Ascending aorta (tissue), 2 donors: ENCODE measurements at places on chromosomes 6 and 20.

DNA sequence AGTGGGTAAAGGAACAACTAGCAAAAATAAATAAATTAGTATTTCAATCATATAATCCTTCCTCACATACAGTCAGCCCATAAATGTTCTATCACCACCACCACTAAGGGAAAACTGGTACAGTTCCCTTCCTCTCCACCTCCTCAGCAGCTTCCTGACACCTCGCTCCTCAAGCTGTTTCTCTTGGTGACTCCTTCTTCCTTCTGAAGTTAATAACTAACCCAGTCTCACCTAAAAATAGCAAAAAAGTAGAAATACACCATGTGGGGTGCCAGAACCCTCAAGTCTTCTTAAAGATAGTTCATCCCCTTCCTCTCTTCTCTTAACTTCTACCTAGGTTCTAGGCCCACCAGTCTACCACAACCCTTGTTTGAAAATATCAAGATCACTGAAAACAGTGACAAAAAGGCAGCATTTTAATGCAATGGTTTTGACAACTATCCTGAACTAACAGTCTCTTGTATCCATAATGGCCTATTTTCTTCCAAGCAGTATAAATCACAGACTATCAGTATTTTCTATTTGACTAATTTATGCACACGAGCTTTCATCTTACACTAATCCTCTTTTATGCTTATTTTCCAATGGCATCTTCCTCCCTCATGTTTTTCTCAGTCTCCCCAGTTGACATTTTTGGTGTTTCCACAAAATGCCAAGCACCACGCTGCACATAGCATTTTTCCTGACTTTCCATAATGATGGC lies 85.5 kb downstream of the KHDC1L start:
- DNase-seq: no peak

DNA sequence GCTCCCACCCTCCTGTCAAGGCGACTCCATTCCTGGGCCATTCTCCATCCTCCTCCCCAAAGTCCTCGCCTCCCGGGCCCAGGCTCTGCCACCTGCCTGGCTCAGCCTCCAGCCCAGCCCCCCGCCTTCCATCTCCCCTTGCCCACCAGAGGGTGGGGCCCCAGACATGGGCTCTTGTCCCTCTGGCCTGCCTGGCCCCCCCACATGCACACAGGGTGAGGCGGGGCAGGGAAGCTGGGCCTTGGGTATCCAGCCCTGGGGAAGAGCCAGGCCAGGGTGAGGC lies 95.2 kb downstream of the YTHDF1 start:
- no peak for DNase-seq

GRCh38 chr6:41155132-41155805 lies 1.1 kb upstream of the TREML1 start:
- DNase-seq: no peak

- no peak for DNase-seq
Observed at GRCh38 chr20:12591949-12592470, 416.8 kb upstream of the SPTLC3 start.

GRCh38 chr6:132219901-132220300 lies 181.4 kb downstream of the MOXD1 start:
- DNase-seq: no peak

GRCh38 chr6:87944541-87944954 lies 103.1 kb upstream of the SPACA1 start:
- DNase-seq: peak; percentile 88

DNA sequence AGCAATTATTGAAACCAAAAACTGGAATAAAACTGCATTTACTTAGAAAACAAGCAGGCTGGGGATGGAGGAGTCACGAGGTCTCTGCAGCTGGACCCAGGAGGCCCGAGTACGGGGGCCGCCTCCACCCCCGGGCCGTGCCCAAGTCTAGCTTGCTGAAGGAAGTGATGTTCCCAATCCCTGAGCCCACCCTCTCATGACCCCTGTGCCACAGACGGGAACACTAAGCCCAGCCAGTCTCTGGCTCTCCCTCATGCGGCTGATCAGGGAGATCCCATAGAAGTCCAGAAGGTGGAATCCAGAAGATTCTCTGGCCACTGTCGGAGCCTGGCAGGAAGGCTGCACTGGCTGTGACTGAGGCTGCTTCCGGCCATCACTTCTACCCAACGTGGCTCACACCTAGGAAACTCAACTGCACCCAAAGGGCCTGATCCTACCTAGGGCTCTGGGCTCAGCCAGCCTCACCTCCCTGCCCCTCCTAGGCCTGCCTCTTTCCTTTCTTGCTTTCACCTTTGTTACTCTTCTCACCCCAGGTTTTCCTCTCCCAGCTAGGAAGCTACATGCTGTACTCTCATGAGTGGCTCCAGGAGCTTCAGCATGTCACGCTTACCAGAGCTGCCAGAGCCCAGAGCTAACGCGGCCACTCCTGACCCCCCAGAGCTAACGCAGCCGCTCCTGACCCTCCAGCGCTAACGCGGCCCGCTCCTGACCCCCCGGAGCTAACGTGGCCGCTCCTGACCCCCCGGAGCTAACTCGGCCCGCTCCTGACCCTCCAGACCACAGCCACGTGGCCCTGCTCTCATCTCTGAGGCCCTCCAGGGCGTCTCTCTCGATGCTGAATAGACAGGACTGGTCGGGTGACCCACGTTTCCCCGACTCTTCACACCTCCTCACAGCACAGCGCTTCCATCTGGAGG lies 24.7 kb upstream of the HELZ2 start:
- DNase-seq: no peak

GRCh38 chr6:38427492-38428210 lies 212.1 kb downstream of the BTBD9 start:
- DNase-seq: no peak

- no peak for DNase-seq
Observed at GRCh38 chr6:31581434-31582229, 592 bp downstream of the LTB start.

DNA sequence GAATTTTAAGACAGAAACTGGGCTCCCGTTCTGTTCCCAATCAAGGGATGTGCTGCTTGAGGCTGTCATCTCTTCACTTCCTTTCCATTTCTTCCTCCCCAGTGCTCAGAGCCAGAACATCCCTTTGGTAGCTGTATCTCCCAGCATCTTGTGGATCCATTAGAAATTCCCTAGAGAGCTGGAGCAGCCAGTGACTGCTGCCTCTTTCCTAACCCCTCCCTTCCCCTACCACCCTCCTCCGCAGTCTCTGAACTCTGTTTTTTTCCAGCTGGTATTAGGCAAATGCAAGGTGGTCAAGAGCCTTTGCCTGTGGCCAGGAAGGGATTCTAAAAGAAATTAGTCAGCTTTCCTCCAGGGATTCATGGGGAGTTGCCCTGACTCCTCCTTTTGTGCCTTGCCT lies 208.0 kb downstream of the EYA2 start:
- no peak for DNase-seq

GRCh38 chr20:50027611-50028105 lies 44.9 kb downstream of the SNAI1 start:
- peak; percentile 94 for DNase-seq

DNA sequence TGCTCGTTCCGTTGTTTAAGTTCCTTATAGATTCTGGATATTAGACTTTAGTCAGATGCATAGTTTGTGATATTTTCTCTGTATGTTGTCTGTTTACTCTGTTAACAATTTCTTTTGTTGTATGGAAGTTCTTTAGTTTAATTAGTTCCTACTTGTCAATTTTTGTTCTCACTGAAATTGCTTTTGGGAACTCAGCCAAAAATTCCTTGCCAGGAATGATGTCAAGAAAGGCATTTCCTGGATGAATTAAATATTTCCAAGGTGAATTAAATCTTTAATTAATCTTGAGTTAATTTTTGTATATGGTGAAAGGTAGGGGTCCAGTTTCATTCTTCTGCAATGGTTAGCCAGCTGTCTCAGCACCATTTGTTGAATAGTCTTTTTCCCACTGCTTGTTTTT lies 406.2 kb upstream of the NOX3 start:
- no peak for DNase-seq

- DNase-seq: no peak
Observed at GRCh38 chr6:2623295-2623694, 127.4 kb downstream of the MYLK4 start.

DNA sequence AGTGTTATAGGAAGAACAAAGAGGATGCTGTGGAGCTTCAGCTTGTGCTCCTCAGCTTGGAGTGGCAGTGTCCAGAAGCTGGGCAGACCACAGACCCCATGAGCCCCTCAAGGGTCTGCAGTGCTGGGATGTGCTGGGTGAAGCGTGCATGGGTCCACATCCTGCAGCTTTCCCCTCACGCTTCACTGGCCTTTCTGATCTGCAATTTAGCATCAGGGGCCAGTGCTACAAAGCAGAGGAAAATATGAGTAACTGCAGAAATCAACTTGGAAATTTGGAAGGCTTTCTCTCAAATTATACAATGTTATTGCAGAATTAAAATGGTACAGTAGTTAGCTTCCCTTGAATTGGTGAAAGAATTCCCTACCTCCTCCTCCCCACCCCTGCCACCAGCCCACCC lies 10.1 kb downstream of the SLC17A4 start:
- no peak for DNase-seq

GRCh38 chr6:7669742-7670141 lies 56.2 kb upstream of the BMP6 start:
- DNase-seq: no peak

DNA sequence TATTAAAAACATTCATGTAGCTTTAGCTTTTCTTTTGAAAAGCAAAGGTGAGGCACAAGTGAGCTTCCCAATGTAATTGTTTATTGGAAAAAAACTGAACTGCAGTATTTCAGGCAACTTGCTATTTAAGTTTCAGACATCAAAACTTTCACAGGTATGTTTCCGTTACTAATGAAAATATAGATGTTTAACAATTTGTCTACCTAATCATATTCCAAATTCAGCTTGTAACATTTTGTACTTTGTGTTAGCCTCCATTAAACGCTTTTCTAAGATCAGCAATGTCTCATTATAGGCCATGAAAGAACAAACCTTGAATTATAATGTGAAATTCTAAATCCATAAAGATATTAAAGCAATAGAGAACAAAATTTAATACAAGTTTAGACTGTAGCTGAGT lies 69.5 kb downstream of the AHI1 start:
- no peak for DNase-seq

DNA sequence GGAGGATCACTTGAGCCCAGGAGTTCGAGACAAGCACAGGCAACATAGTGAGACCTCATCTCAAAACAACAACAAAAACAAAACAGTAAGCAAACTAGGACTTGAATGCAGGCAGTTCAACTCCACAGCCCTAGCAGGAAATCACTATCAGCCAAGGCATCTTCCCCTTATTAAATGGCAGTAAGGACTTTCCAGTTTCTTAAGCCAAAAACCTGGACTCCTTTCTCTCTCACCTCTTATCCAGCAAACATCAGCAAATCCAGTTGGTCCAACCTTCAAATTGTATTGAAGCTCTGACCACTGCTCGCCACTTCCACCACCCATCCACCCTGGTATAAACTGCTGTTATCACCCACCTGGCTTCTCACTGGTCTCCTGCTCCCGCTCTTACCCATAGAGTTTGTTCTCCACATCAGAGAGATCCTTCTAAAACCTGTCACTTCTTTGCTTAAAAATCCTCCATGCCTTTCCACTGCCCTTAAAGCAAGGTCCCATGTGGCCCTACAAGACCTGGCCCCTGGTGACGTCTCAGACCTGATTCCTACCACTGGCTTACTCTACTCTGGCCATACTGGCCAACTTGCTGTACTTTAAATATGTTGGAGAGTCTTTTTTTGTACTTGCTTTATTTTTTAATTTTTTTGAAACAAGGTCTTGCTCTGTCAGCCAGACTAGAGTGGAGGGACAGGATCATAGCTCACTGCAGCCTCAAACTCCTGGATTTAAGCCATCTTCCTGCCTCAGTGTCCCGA lies 27.6 kb downstream of the BCL2L1 start:
- no peak for DNase-seq

DNA sequence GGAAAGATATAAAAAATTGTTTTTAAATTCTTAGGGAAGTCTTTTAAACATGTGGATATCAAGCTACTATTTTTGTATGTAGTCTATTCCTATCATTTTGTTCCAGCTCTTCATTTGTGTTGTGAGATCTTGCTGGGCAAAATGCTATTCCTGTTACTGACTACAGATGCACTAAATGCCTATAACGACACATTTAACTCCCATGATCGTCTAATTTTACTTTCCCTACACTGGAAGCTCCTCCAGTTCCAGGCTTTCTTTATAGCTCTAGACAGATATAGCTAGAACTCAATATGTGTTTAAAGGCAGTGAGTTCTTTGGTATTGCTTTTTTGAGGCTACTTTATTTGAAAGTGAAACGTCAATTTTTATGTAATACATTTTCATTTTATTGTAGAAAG lies 971.5 kb upstream of the CITED2 start:
- no peak for DNase-seq

- DNase-seq: no peak
Observed at GRCh38 chr6:149190224-149190831, 127.2 kb upstream of the TAB2 start.

- DNase-seq: no peak
Observed at GRCh38 chr20:62918831-62919230, 7.5 kb downstream of the DIDO1 start.

- no peak for DNase-seq
Observed at GRCh38 chr6:111721753-111722154, 116.1 kb upstream of the TRAF3IP2 start.

- no peak for DNase-seq
Observed at GRCh38 chr6:19327241-19327640, 509.9 kb upstream of the ID4 start.

- no peak for DNase-seq
Observed at GRCh38 chr20:62483613-62484458, 8.0 kb upstream of the GATA5 start.

GRCh38 chr20:4465855-4466545 lies 255.7 kb upstream of the PRND start:
- DNase-seq: no peak

GRCh38 chr20:10655720-10656669 lies 17.8 kb downstream of the JAG1 start:
- no peak for DNase-seq

DNA sequence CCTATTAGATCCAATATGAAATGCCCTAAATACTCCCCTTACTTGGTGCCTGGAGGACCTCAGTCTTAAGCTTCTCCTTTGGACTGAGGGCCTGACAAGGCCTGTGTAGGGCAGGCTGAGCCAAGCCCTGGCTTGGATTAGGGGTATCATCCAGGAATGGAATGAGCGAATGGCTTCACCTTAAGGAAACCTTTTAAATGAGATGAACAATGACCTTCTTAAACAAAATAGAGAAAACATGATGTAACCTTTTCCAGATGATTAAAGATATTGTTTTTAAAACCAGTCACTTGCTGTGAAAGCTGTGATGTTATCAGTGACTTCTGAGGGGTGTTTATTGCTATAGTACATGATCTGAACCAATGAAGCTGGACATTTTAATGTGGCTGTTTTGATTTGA lies 55.5 kb downstream of the TRAF3IP2 start:
- DNase-seq: peak; percentile 16

GRCh38 chr6:37906121-37906520 lies 86.6 kb downstream of the ZFAND3 start:
- DNase-seq: no peak

DNA sequence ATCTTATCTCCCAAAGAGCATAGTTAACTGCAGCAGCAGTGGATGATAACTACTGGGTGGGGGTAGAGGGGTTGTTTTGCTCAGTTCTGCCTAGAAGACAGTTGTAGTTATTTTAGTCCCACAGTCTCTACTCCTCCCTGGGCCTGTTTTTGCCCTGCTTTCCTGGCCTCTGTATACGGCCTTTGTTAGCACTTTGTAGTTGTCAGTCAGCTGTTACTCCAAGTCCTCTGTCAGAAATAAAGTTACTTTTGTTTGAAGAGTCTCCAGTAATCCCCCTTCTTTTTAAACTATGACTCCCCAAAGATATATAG lies 113.9 kb downstream of the SLC16A10 start:
- no peak for DNase-seq
